AG20443 (cell line): ENCODE measurements at places on chromosomes 3 and 15.

DNA sequence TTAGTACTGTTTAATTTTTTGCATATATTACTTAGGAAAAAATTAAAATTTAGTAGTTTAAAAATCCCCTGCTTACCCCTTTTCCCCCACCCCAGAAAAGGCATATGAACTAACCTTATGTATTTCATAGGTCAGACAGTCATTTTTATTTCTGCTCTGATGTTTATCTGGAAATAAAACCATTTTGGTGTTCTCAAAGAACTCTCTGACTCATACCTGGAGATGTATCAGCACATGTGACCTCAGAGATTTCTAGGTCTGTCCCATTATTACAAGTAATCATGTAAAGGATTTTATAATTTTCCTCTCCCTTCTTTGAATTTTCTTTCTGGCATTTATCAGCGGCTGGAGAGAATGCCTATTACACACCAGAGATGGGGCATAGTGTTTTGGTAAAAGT is 14.1 kb upstream of the CCR8 start:
- no peak for DNase-seq

DNA sequence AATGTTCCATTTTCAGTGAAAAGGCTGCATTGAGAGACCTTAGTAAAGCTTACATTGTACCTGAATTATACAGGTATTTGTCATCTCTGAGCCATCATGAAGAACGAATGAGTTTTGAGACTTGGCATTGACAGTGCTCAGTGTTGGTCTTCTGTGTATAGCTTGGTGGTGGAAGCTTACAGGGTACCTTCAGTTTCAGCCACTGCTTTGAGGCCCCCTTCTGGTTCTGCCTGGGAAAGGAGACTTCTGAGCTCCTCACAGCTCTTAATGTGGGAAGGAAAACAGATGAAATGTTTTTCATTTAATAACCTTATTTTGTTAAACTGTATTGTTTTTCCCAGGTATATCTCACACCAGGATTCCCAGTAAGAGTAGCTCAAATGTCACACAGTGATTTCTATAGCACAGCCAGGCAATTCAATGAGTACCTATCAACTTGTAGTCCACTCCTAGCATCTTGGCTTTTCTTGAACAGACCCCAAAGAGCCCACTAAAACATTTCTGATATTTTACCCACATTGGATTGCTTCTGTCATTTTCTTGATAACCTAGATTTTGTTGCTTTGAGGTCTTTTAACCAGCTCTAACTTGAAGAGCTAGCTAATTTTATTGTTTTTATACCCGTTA is 5.6 kb downstream of the SERPINI1 start:
- DNase-seq, result peak; percentile 28

DNA sequence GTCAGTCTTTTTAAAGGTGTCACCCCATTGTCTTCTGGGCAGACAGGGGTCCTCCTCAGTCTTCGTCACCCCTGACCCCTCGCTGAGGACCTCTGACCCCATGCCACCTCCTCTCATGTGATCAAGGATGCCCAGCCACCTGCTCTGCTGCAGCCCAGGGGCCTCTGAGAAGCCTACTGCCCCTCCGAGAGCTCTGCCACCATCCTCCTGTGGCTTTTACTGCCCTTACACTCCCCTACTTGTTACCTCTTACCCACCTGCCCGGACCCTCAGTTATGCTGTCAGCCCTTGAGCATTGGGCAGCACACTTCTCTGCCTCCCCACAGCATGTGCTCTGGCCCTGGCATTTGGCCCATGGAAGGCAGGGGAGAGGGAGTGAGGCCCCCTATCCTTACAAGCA is 123.2 kb downstream of the LRRK1 start:
- no peak for DNase-seq

DNA sequence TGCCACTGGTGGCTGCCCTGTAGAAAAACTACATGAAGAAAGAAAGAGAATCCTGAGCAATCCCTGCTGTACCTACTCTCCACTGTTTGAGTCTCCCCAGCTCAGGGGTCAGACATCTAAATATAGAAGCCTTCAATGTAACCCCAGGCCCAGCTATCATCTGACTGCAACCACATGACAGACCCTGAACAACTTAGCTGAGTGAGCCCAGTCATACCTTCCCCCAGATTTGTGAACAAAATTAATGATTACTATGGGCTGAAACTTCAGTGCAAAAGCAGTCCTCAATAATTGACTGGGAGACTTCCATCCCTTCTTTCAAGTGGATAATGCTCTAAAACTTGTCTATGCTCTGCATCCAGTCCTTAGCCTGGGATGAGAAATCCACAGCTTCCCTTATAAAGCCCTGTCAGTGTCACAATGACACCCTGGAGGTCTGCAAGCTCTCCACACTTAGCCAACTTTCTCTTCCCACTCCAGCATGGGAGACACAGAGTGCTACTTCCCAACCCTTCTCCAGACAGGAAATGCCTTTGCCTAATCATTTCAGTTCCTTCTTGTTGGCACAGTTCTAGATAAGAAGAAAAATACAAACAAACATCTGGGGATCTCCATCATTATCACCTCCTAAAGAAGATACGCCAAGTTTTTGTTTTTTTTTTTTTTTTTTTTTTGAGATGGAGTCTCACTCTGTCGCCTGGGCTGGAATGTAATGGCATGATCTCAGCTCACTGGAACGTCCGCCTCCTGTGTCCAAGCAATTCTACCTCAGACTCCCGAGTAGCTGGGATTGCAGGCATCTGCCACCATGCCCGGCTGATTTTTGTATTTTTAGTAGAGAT is 198.5 kb upstream of the GADL1 start:
- peak; percentile 64 for DNase-seq

DNA sequence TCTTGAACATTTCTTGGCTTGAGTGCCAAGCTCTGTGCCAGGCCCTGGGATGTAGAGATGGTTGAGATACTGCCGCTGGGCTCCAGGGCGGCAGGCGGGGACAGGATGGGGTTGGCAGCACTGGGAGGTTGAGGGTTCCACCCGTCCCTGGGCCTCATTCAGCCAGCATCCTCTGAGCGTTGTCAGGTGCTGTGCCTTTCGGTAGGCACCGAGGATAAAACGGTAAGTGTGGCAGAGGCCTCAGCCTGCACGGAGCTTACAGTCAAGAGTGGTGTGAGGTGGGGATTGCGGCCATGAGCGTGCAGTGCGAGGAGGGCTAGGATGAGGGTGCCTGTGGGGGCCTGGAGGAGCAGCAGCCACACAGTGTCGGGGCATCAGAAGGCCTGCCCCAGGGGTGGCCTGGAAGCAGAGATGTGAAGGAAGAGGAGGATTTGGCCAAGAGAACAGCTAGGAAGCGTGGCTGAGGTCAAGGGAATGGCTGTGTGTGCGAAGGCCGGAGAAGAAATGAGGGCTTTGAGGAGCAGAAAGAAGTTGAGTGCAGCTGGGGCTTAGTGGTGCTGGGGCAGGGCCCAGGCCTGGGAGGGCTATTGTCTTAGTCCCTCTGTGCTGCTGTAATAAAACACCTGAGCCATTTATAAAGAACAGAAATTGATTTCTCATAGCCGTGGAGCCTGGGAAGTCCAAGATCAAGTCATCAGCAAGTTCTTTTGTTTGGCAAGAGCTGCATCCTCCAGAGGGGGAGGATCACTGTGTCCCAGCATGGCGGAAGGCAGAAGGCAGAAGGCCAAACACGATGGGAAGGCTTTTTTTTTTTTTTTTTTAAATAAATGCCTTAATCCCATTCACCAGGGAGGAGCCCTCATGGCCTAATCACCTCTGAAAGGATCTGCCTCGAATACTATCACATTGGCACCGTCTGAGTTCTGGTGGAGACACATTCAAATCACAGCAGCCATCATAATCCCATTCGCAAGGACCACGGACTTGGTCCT is 22.7 kb downstream of the CORO2B start:
- no peak for DNase-seq

DNA sequence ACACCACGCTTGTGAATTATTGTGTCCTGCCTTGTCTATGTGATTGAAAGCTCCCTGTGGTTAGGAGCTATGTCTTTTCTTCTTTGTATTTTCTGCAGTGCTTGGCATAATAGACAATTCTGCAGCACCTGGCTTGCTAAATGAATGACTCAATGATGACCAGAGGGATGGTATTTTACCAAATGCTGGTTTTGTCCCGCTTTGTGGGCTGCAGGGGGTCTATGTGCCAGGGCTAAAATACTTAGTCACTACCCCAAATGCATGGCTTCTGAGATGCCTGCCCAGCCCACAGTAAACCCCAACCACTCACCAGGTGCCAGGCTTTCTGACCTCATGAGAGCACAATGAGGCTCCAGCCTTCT is 50.9 kb downstream of the BOC start:
- no peak for DNase-seq

DNA sequence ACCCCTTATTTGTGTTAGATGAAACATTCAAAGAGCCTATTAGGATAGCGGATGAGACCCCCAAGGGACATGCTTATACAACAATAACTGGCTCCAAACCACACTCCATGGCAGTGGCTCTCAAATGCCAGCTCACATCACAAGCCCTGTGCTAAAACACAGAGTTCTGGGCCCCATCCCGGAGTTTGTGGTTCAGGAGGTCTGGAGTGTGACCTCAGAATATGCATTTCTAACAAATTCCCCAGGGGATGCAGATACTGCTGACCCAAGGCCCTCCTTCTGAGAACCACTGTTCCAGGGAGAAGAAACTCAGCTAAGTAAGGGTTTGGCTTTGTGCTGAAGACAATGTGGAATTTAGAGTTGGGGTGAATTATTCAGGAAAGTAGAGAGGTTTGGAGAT is 3.6 kb downstream of the CCRL2 start:
- DNase-seq, result no peak
